WERI-Rb-1 (cell line): ENCODE measurements at places on chromosomes 16 and 17.
A peak's percentile ranks its signal among the peaks of the same experiment; 100 is the strongest.

DNA sequence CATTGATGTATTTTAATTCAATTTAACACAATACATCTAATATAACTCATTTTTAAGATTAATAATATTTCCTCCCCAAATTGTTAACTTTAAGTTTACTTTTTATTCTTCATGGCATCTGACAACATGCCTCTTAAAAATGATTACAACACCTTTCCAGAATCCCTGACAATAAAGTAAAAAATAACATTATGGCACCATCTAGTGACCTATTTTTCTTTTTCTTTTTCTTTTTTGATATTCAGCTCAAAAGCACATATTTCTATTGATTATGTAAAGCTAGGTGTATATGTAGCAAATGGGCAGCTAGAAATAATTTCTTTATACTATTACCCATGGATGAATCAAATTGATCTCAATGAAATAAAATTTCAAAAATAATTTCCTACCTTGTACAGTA lies 834.3 kb upstream of the CDH8 start:
- DNase-seq: no peak

DNA sequence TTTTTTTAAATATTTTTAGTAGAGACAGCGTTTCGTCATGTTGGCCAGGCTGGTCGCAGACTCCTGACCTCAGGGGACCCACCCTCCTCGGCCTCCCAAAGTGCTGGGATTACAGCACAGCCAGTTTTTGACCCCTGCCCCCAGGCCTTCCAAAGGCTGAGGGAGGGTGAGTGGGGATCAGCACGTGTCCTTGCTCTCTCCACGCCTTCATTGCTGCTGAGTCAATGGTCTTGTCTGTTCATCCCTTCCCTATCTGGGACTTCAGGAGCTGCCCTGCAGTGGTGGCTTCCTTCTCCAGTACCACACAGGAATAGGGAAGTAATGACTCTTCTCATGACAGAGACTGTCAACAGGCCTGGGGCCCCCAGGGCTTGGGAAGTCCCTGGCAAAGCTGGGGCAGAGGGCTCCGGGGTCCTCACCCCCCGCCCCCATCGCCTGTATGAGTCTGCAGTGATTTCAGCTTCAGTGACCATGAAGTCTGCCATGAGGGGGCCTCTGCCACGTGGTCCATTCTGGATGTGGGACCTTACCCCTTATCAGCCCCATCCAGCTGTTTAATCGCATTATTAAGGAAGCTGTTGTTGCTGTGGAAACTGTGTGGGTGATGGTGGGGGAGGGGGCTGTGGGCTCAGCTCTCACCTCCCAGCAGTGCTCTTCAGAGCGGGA lies 6.1 kb downstream of the ABCC3 start:
- DNase-seq: peak; percentile 62

DNA sequence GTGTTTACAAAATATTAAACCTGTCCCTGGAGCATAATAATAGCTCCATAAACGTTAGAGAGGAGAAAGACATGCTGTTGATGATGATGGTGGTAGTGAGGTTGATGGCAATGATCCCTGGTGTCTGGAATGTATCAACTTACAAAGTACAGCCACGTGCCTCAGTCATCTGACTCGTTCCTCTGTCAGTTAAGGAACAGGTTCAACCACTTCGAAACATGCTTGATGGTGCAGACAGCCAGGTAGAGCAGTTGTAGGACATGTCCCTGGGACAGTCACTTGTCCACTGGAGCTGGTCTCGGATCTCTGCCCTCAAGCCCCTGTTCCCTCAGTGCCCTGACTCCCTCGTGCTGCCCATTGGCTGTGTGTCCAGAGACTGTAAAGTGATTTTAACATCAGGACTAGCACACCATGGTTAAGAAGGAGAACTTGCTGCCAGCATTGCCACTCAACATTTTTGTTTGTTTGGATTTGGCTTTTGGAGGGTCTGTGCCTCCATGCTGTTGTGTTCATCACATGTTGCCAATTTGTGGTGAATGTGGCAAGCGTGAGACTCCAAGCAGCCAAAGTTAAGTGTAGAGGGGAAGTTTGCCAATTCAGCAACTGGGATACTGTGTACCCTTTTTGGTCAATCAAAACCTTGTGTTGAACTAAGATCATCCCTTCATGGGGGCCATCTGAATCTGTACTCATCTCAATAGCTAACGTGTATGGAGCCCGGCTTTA lies 16.3 kb upstream of the SALL1 start:
- no peak for DNase-seq

DNA sequence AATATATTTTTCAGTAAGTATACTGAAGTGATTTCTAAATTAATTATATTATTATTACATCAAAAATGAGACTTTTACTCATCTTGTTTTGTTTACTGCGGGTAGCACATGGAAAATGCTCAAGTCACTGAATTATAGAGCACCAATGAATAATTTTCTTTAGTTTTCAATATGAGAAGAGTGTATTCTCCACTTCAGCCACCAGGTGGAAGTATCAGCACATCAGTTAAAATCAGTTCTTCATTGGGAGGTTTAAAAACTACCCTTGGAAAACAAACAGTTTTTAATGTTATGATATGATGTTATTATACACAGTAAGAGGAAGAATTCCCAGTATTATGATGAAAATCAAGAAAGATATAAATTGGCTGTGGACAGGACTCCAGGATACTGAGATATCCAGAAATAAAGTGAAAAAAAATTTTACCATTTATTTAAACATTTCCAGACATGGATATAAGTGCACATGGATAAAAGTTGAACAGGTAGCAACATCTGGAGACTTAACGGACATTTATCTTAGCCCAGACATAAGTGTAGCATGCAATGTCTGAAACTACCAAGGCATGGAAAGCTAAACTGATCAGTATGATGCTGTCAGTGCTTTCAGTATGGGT lies 467.3 kb downstream of the KCNJ2 start:
- DNase-seq: no peak

GRCh38 chr16:12124742-12125141 lies 148.2 kb downstream of the SNX29 start:
- DNase-seq: no peak

GRCh38 chr17:55368706-55369105 lies 52.9 kb downstream of the MMD start:
- no peak for DNase-seq

DNA sequence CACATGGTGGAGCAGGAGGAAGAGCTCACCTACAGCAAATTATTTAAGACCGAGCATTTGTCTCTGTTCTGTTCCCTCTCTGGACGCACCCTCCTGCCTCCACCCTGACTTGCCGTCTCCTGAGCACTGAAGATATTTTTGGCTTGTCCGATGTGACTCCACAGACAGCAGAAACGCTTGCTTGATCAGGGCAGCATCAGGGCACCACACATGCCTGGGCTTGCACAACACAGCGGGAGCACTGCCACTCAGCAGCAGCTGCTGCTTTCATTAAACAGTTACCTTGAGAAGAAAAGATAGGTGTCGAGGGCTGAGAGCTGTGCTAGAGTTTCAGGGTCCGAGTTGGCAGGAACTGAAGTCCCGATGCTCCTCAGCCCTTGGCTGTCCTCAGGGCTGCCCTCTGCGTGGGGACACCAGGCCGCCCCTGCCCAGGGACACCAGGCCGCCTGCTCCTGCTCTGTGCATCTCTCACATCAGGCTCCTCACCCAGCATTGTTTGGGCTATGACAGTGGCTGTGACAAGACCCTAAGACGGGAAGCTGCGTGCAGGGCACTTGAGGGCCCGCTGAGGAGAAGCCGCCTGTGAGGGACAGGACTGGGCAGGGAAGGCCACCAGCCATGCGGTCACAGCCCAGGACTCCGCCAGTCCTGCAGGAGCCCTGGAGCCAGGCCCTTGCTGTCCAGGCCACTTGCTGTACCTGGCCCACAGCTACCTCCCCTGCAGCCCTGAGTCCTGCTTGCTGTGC lies 21.3 kb upstream of the CDH15 start:
- DNase-seq: no peak

GRCh38 chr17:8659758-8660410 lies 29.4 kb upstream of the MYH10 start:
- no peak for DNase-seq

DNA sequence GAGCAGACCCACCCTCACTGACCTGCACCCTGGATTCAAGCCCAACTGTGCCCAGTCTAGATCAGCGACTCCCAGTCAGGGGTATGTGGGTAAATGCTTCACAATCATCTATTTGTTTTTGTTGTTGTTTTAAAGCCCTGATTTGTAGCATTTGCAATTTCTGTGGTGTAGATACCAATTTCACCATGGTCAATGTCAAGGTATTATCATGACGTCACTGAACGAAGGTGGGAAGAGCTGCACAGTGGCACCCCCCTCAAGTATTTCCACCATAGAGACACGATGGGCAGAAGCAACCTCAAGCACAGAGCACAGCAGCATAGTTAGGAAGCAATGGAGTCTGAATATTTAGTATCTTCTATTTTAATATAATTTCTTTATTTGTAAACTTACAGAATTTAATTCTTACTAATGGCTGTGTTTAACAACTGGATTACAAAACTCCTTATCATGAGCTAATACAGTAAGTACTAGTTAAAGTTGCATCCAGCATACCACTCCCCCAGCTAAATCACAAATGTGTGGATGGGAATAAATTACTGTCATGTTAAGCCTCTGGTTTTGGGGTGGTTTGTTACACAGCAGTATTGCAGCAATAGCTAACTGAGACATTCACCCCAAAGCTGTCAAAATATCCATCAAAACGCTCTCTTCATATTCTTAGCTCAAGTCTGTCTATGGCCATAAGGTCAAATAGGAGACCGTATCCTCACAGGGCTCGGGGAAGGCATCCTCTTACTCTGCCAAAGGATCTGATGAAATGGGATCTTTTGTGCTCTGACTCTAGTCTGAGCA lies 25.5 kb downstream of the ORC6 start:
- no peak for DNase-seq

- no peak for DNase-seq
These were observed 2.0 kb downstream of the STAT5B start for GRCh38 chr17:42274253-42274542.
